Activated CD8-positive, alpha-beta T cell treated with anti-CD3 and anti-CD28 coated beads for 36 hours (primary cell): ENCODE measurements at places on chromosomes 5 and 9. TPM values are rescaled to one million over a fixed set of nuclear protein-coding genes. Genes with fewer than 3 reads are reported as not detected.
A peak's percentile ranks its signal among the peaks of the same experiment; 100 is the strongest.

DNA sequence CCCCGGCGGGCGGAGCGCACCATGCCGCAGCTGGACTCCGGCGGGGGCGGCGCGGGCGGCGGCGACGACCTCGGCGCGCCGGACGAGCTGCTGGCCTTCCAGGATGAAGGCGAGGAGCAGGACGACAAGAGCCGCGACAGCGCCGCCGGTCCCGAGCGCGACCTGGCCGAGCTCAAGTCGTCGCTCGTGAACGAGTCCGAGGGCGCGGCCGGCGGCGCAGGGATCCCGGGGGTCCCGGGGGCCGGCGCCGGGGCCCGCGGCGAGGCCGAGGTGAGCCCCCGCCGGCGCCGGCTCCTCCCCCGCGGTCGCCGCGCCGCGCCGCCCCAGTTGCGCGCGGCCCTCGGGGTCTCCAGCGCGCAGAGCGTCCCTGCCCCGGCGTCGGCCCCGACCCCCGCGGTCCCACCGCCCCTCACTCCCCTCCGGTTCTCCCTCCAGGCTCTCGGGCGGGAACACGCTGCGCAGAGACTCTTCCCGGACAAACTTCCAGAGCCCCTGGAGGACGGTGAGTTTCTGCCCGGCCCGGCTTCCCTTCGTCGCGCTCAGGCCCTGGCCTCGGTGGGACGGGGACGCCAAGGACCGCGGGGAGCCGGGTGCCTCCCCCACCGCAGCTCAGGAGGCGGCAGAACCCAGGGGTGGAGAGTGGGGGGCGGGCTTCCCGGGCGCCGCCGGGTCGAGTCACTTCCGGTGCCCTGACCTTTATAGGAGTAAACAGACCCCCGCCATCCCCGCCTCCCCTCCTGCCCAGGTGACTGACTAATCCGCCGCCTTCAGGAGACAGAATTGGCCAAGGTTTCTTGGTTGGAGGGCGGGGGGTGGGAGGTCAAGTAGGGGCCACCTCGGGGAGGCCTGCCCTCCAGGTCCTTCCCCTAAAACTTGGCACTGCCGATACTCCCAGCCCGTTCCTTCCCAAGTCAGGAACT, 665 bp downstream of the TCF7 start:
- DNase-seq, result peak; percentile 95

GRCh38 chr9:134666831-134667230, 25.2 kb downstream of the COL5A1 start:
- no peak for DNase-seq

DNA sequence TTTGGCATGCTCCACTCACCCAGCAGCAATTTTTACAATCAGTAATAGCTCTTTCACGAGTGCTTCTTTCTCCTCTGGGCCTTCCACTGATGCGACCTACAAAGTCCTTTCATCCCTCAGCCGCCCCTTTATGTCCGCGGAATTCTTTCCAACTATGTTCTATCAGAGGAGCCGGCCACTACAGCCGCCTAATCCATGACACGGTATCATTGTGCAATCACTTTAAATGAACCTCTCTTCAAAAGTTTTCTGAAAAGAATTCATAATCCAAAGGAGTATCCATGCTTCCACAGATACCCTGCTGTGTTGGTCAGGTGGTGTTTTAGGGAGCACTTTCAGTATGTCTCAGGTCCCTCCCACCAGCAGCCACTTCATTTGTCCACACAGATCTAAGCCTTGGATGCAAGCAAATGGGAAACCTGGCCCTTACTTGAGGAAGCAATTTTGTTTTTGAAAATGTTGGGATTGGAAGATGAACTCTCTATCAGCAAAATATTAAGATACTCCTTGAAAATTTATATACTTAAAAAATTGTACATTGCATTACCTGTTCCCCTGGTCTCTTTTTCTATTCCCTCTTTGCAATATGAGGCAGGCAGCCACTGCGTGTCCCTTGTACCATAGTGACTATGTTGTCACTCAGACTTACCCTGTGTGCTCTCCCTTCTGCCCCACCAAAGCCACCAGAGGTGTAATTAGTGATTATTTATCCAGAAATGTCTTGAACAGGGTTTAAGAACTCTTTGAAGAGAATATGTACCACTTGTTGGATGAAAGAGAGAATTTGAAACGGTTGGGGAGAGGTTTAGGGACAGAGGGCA, 12.9 kb upstream of the MEF2C start:
- no peak for DNase-seq

GRCh38 chr5:176772271-176773210, 37.8 kb upstream of the UNC5A start:
- no peak for DNase-seq

DNA sequence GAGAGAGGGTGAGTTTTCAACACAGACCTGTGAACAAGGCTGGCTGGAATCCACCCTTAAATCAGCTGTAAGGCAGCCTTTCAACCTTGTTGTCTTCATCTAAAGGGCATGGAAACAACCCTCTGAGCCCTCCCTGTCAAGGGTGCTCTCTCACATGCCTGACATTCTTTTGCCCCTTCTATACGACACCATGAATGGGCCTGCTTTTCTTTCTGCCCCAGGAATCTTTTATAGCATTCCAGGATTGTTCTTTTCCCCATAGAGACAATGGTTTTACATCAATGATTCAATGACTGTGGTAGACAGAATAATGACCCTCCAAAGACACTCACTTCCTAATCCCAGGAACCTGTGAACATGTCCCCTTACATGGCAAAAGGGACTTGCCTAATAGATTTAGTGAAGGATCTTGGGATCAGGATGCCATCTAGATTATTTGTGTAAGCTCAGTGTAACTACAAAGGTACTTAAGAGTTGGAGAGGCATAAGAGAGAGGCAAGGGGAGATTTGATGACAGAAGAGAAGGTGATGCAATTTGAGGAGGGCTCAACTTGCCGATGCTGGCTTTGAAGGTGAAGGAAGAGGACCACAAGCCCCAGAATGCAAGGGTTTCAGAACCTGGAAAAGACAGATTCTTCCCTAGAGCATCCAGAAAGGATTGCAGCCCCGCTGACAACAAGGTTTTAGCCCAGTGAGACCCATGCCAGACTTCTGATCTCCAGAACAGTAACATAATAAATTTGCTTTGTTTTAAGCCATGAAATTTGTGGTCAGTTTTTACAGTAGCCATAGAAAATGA, 29.2 kb upstream of the HMHB1 start:
- no peak for DNase-seq

The HMHB1 gene
- not detected for total RNA-seq

The SOX30 gene
- 0.16 TPM for total RNA-seq

The UNC5A gene
- not detected for total RNA-seq

GRCh38 chr9:27373851-27374250, 76.9 kb upstream of the EQTN start:
- DNase-seq, result no peak

DNA sequence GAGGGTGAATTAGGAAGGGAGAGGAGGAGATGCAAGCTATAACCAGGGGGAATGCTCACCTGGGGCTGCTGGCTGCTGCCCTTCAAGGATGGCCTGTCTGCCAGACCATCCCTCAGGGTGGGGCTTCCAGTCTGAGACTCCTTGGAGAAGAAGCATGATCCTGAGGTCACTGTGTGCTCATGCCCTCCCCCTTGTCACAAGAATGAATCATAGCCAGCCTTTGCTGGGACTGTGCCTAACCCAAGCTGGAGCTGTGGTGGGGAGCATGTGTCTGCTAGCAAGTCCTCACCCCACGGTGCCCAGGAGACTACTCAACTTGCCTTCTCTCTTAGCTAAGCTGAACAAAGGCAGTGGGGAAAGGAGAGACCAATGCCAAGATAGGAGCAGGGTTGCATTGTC, 463.6 kb downstream of the SPOCK1 start:
- no peak for DNase-seq

DNA sequence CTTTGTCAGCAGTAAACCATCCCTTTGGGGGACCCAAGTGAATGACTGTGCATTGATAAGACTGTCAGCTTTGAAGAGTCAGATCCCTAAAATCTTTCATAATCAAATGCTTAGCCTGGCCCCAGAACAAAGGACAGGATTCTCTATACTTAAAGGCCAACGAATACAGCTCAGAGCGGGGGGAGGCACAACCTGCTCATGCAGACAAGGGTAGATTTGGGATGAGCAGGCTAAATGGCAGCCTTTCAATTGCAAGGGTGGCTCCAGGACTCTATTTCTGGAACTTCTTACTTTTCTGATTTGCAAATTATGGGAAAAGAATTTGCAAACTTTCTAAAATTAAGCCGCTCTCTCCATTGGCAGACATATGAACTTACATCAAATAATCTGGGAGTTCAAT, 66.4 kb downstream of the ELL2 start:
- no peak for DNase-seq

DNA sequence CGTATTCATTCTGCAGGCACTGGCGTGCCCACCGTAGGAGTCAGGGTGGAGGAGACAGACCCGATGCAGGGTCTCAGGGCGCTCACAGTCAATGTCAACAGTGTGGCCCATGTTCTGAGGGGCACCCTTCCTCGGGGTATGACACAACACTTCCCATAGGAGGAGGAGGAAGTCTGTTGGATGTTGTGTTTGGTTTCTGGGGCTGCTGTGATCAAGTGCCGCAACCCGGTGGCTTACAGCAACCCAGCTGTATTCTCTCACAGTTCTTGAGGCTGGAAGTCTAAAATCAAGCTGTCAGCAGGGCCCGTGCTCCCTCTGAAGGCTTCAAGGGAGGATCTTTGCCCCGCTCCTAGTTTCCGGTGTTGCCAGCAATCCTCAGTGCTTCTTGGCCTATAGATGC, 5.6 kb upstream of the HNRNPAB start:
- DNase-seq, result no peak

DNA sequence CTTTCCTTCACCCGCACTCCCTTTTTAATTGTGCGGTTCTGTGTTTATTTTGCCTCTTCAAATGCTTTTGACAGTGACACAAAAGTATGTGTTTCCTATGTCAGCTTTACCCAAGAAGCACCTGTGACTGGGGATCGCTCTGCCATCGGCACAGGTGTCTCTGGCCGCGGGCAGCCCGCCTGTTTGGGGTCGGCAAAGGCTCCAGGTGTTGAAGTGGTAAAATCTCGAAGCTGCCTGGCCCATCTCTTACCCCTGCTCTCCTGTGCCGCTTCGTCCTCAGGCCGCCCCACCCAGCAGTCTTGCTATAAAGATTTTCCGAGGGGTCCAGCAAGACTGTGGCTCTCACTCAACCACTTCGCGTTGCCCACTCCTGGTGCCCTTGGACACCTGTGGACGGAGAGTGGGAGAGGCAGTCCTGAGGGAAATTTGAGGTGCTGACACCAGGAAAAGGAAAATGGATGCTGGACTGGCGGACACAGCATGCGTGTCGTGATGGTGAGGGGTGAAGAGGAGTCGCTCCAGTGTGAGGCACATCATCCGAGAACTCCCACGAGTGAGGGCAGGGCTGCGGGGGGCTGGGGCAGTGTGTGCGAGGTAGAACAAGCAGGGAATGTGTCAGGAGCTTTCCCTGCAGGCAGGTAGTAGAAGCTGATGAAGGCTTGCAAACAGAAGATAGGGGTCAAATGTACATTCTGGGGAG, 29.1 kb upstream of the CEP72 start:
- DNase-seq, result no peak

GRCh38 chr5:72837524-72838096, 21.1 kb downstream of the TNPO1 start:
- DNase-seq, result no peak

- peak; percentile 98 for DNase-seq
Observed at GRCh38 chr9:128249908-128250838, 25.6 kb downstream of the GOLGA2 start.

GRCh38 chr9:114861922-114862605, 56.2 kb upstream of the TNFSF15 start:
- no peak for DNase-seq

DNA sequence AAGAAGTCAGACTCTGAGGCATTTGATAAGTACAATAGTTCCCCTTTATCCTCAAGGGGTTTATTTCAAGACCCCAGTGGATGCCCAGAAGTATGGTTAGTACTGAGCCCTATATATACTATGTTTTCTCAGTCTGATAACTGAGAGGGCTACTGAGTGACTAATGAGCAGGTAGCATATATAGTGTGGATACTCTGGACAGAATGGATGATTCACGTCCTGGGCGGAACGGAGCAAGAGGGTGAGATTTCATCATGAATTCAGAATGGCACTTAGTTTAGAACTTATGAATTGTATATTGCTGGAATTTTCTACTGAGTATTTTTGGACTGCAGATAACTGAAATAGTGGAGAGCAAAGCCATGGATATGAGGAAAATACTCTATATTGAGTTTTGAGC, 457.6 kb downstream of the PLK2 start:
- DNase-seq, result no peak

The IL4 gene
- 1.4 TPM for total RNA-seq

DNA sequence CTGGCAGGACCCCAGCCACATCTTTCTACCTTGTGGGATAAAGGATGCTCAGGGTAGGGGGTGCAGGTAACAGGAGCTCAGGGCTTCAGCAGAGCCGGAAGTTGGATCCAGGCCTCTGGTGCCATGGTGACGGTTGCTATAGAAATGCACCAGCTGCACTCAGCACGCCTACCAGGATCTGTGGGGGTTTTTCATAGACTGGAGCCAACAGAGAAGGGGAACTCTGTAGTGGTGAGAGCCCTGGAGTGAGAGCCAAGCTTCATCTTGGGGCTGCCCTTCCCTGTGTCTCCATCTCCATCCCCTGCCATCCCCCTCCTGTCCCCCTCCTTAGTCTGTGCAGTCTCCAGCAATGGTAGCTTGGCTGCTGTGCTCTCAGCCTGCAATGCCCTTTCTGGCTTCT, 27.5 kb upstream of the BOD1 start:
- DNase-seq, result peak; percentile 26

GRCh38 chr5:76736679-76737556, 21.0 kb downstream of the F2R start:
- DNase-seq, result no peak

The ARID3C gene
- 0.29 TPM for total RNA-seq

- no peak for DNase-seq
Observed at GRCh38 chr5:109671136-109671535, 18.6 kb upstream of the MAN2A1 start.

- no peak for DNase-seq
Observed at GRCh38 chr5:44881266-44881665, 72.5 kb downstream of the MRPS30 start.

GRCh38 chr9:108466304-108466703, 389.5 kb downstream of the ACTL7B start:
- no peak for DNase-seq

- no peak for DNase-seq
Observed at GRCh38 chr9:11973011-11973410, 720.2 kb upstream of the TYRP1 start.
